ENCODE measurements at places on chromosomes 7 and 10. TPM values are rescaled to one million over a fixed set of nuclear protein-coding genes. Genes with fewer than 3 reads are reported as not detected.

- DNase-seq, result no peak
- no peaks in the 10 kb centered on the region for H3K36me3 ChIP-seq
- H3K4me3 ChIP-seq, result no peak overlapping the region
- H3K27ac ChIP-seq, result no peak overlapping the region
- no peaks in the 10 kb centered on the region for H3K4me1 ChIP-seq
- 0 out of 2 replicates have a peak, but pooled peaks cover 2% of the 10 kb centered on the region for H3K27me3 ChIP-seq
Observed at GRCh38 chr10:48818081-48818480, 121.6 kb downstream of the LRRC18 start.

- no peak overlapping the region for H3K4me3 ChIP-seq
- H3K27ac ChIP-seq, result no peak overlapping the region
- H3K36me3 ChIP-seq, result no peaks in the 10 kb centered on the region
- no peaks in the 10 kb centered on the region for H3K4me1 ChIP-seq
- no peaks in the 10 kb centered on the region for H3K27me3 ChIP-seq
Observed at GRCh38 chr7:151558575-151558974, 38.9 kb upstream of the RHEB start.

DNA sequence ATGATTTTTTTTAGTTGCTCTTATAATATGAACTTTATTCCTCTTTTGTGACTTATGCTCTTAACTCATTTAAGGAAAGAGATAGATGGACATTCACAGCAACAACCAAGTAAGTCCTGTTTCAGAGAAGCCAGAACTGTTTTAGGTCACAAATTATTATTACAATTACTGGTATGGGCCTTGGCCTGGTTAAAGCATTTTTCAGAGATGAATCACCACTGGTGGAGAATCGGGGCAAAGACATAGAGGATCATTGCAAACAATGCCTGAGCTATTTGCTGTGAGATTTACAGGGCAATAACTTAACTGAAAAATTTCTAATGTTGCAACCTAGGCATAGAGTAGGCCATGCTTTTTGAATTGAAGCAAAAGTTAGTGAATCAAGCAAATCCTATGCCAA is 138.0 kb upstream of the YAE1 start:
- H3K4me1 ChIP-seq, result no peaks in the 10 kb centered on the region
- DNase-seq, result no peak
- no peak overlapping the region for H3K4me3 ChIP-seq
- no peaks in the 10 kb centered on the region for H3K36me3 ChIP-seq

- H3K36me3 ChIP-seq, result no peaks in the 10 kb centered on the region
- no peaks in the 10 kb centered on the region for H3K27me3 ChIP-seq
- H3K4me3 ChIP-seq, result no peak overlapping the region
- H3K4me1 ChIP-seq, result peaks cover 43% of the 10 kb centered on the region
Observed at GRCh38 chr7:23115991-23116390, 10.4 kb downstream of the KLHL7 start.

- no peaks in the 10 kb centered on the region for H3K4me1 ChIP-seq
- H3K4me3 ChIP-seq, result no peak overlapping the region
- H3K27ac ChIP-seq, result no peak overlapping the region
- H3K27me3 ChIP-seq, result no peaks in the 10 kb centered on the region
- no peaks in the 10 kb centered on the region for H3K36me3 ChIP-seq
- peak; percentile 73 for DNase-seq
Observed at GRCh38 chr7:104552102-104552501, 223.7 kb downstream of the LHFPL3 start.

GRCh38 chr7:96739609-96740008 is 30.0 kb upstream of the SEM1 start:
- no peaks in the 10 kb centered on the region for H3K36me3 ChIP-seq
- no peak overlapping the region for H3K27ac ChIP-seq
- H3K27me3 ChIP-seq, result no peaks in the 10 kb centered on the region
- H3K4me1 ChIP-seq, result peaks cover 5% of the 10 kb centered on the region
- H3K4me3 ChIP-seq, result no peak overlapping the region

DNA sequence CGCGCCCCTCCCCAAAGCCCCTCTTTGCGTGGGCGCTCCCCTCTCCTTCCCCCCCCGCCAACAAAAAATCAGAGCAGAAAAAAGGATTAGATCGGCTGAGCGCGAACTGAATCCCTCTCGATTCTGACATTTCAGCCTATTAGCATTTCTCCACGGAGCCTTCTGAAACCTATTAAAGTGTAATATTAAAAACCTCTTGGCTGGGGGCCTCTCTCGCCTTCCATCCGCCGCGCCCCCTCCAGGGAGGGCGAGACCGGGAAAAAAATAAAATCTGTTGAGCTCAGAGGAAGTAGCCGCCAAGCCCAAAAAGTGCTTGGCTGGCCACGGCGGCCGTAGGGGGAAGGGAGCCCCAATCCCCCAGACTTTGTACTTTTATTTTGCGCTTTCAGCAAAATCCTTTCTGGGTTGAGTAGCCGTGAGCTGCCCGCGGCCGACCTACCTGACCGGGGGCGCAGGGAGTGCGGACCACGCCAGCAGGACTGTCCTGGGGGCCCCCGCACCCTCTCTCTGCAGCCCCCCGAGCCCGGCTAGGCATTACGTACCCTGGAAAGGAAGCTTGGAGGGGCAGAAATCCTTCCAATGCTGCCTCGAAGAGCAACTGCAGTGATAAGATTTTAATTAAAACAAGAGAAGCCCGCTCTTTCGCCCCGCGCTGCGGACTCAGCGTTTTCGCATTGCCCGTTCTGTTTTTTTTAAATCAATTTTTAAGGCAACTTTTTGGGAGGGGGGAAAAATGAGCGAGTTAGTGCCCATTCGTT is 1.3 kb upstream of the TNRC18 start:
- H3K27ac ChIP-seq, result no peak overlapping the region
- H3K4me1 ChIP-seq, result peaks cover 26% of the 10 kb centered on the region
- H3K4me3 ChIP-seq, result peak overlapping the region; percentile 71

DNA sequence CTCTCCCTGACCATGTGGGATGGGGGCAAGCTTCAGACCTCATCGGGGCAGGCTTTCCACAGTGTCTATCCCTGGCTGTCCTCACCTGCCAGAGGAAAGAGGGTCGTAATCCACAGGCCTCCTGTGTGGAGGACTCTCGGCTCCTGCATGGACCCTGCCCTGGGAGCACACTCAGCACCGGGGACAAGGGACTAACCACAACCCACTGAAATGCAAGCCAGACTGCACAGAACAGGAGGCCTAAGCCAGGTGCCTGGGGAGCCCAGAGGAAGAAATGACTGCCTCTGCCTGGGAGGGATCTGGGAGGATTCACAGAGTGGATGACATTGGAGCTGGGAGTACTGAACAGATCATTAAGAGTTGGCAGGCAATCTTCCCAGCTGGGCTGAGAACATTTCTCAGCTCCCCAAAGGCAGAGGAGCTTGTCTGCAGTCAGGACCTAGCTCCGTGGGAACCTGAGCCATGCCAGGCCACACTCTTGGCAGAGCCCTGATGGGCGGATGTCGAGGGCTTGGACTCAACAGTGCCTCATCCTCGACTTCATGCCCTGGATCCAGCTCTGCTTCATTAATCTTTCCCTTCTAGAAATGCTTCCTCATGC is 213.4 kb downstream of the USP6NL start:
- no peaks in the 10 kb centered on the region for H3K27me3 ChIP-seq
- DNase-seq, result no peak
- no peak overlapping the region for H3K4me3 ChIP-seq

GRCh38 chr7:128003167-128003566 is 28.1 kb downstream of the LRRC4 start:
- H3K27me3 ChIP-seq, result no peaks in the 10 kb centered on the region
- no peak overlapping the region for H3K27ac ChIP-seq
- no peak overlapping the region for H3K4me3 ChIP-seq
- H3K4me1 ChIP-seq, result no peaks in the 10 kb centered on the region

DNA sequence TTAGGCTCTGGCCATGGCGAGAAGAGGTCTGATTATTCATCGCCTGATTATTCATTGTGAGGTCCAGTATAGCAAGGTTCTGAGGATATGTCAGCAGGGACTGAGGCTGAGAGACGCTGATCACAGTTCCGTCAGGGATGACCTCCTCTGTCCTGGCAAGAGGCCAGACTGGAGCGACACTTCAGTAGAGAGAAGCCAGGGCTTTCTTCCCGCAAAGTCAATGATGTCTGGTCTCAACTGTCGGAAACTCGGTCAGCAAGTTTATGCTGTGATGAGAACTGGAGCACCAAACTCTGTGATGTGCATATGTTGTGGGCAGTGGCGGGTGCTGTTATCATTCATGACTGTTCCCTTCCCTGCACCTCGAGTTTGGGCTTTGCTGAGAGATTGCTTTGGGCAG is 29.0 kb upstream of the GNA12 start:
- H3K4me1 ChIP-seq, result peaks cover 19% of the 10 kb centered on the region
- H3K36me3 ChIP-seq, result no peaks in the 10 kb centered on the region
- H3K27ac ChIP-seq, result no peak overlapping the region
- no peak overlapping the region for H3K4me3 ChIP-seq
- H3K27me3 ChIP-seq, result no peaks in the 10 kb centered on the region

DNA sequence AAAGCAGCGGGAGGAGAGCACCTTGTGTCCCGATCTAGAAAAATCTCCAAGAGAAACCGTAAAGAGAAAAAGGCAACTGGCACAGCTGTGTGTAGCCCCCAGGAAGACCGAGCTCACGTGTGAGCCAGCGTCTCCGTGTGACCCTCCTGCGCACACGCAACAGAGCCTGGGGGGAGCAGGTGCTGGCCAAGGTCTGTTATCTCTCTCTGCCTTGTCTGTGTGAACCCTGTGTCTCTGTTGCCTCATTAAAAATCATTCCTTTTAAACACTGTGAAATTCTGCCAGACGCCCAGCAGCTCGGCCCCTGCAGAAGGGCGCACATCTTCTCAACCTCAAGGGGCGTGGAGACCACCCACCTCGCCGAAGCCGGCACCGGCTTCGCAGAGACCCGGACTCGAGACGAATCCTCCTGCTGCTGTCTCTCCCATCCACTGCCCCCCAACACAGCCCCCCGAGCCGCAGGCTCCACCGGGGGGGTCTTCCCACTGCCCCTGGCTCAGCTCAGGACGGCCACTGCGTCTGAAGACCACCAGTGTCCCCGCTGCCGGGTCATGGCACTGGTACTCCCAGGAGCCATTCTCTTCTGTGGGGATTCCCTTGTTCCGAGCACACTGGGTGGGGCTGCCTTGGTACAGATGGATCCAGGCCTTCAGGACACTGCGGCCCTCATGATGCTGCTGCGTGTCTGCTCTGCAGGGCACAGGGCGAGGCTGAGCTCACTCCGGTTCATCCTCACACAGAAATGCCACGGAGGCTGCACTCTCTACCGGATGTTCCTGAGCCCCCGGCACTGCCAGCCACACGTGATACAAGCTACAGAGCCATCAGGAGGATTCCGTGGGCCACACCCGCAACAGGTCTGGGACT is 94.3 kb upstream of the DNAAF5 start:
- no peaks in the 10 kb centered on the region for H3K4me1 ChIP-seq
- no peak overlapping the region for H3K4me3 ChIP-seq
- H3K27me3 ChIP-seq, result no peaks in the 10 kb centered on the region
- no peaks in the 10 kb centered on the region for H3K36me3 ChIP-seq
- H3K27ac ChIP-seq, result no peak overlapping the region

DNA sequence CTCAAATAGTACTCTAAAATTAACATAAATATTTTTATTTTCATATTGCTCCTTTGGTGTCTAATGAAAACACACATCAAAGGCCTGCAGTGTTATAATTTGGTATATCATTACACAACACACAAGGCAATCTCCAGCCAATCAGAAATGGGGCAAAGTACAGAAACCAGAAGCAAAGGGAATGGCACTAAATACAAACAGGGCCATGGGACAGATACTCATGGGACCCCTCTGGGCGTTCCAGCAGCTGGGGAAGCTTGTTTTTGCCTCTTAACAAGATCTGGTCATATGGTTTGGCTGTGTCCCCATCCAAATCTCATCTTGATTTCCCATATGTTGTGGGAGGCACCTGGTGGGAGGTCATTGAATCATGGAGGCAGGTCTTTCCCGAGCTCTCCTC is 551.8 kb upstream of the NRP1 start:
- no peak overlapping the region for H3K27ac ChIP-seq
- H3K4me1 ChIP-seq, result no peaks in the 10 kb centered on the region
- no peaks in the 10 kb centered on the region for H3K36me3 ChIP-seq
- no peaks in the 10 kb centered on the region for H3K27me3 ChIP-seq
- H3K4me3 ChIP-seq, result no peak overlapping the region
- no peak for DNase-seq

- peaks cover 13% of the 10 kb centered on the region for H3K27me3 ChIP-seq
- no peak overlapping the region for H3K4me3 ChIP-seq
- DNase-seq, result no peak
Observed at GRCh38 chr10:101162677-101163076, 31.6 kb downstream of the TLX1 start.

DNA sequence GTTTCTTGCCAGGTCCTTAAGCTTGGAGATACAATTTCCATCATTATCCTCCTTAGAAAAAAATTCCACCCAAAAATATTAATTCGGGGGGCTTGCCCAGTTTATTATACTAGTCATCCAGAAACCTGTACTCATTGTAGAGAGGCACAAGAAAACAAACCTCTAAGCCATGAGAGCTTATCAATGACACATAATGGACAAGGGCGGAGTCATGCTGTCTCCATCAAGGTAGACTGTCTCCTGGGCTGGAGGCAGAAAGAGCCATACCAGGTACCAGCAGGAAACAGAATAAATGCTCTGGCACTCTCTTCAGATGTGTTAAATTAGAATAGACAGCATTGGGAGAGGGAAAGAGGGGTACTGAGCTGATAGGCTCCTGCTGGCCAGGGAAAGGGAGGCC is 69.8 kb upstream of the GSDME start:
- no peak overlapping the region for H3K4me3 ChIP-seq
- DNase-seq, result no peak
- no peaks in the 10 kb centered on the region for H3K36me3 ChIP-seq
- H3K27me3 ChIP-seq, result no peaks in the 10 kb centered on the region
- H3K4me1 ChIP-seq, result no peaks in the 10 kb centered on the region

GRCh38 chr7:44294325-44295069 is 30.9 kb downstream of the CAMK2B start:
- no peak overlapping the region for H3K4me3 ChIP-seq
- H3K27ac ChIP-seq, result no peak overlapping the region
- no peaks in the 10 kb centered on the region for H3K36me3 ChIP-seq
- DNase-seq, result no peak

DNA sequence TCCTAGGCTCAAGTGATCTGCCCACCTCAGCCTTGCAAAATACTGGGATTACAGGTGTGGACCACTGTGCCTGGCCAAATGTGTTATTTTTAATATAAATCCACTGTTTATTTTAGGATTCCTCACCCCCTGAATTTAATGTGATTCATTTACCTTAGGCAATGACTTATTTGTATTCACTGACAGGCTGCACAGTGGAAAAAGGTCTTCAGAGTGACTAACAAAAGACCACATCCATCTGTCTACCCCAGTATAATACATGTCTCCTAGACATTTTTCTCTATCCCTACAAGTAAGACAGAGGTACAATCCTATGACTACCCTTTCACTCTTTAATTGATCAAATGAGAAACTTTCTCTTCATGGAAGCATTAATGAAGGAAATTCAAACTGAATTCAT is 230.2 kb downstream of the AHR start:
- no peaks in the 10 kb centered on the region for H3K36me3 ChIP-seq
- no peak overlapping the region for H3K27ac ChIP-seq
- no peak for DNase-seq
- H3K4me1 ChIP-seq, result no peaks in the 10 kb centered on the region
- H3K27me3 ChIP-seq, result no peaks in the 10 kb centered on the region
- H3K4me3 ChIP-seq, result no peak overlapping the region

The OLAH gene
- total RNA-seq, result not detected

The ADAM22 gene
- 17.9 TPM for total RNA-seq

The PDE1C gene
- total RNA-seq, result 0.67 TPM

The ASIC3 gene
- total RNA-seq, result 1.4 TPM

The PNLIPRP3 gene
- not detected for total RNA-seq

The ST7 gene
- total RNA-seq, result 18.0 TPM

The H2BK1 gene
- total RNA-seq, result not detected

The CTAGE4 gene
- total RNA-seq, result 9.8 TPM

The MARCHF5 gene
- total RNA-seq, result 26.8 TPM
